ENCODE measurements at places on chromosomes 4 and X.

DNA sequence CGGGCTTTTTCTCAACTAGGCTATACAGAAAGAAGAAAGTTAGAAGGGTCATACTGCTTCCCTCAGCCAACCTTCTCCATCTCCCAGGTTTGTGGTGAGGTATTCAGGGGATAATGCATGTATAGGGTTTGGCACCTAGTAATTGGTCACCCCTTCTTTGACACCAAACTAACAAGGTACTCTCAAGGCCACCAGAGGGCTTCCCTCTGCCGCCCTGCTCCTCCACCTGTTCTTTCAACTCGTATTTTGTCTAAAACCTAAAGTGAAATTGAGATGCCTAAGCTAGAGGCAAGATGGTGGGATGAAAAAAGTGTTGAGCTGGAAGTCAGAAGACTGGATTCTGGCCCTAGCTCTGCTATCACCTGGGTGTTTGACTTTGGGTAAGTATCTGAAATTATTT, 22.0 kb downstream of the CT47C1 start:
- no peak for DNase-seq

- DNase-seq: no peak
Observed at GRCh38 chrX:109684136-109684535, 48.9 kb downstream of the ACSL4 start.

DNA sequence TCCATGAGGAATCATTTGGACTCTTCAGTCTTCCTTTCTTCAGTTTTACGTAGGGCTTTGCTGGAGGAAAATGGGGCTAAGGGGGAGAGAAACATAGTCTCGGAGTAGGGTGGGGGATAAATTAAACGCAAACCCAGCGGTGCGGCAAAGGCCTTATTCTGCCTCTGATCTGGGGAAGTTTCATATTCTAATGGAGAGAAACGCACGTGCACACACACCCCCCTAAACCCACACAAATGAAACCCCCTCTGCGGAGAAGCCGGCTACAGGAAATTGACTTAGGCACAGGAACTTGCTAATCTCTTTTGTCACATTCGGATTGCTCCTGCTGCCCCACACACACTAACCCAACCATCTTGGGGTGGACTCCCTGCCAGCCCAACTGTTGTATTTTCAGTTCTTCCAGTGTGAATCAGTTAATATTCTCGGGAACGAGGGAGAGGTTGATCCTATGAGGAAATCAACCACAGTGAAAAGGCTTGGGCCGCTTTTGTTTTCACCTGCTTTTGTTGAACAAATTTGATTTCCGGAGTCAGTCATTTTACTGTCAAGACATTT, at the start of gene RHOH:
Gene RHOH, plus strand, starts transcription at position 308 of the 558 bp plus-strand sequence. CDS start 46,356 bp downstream, outside the sequence.
- peak; percentile 51 for DNase-seq

GRCh38 chr4:100362366-100362765, 155.5 kb downstream of the EMCN start:
- no peak for DNase-seq

- DNase-seq: no peak
Observed at GRCh38 chr4:1367936-1368289, 20.9 kb downstream of the UVSSA start.

DNA sequence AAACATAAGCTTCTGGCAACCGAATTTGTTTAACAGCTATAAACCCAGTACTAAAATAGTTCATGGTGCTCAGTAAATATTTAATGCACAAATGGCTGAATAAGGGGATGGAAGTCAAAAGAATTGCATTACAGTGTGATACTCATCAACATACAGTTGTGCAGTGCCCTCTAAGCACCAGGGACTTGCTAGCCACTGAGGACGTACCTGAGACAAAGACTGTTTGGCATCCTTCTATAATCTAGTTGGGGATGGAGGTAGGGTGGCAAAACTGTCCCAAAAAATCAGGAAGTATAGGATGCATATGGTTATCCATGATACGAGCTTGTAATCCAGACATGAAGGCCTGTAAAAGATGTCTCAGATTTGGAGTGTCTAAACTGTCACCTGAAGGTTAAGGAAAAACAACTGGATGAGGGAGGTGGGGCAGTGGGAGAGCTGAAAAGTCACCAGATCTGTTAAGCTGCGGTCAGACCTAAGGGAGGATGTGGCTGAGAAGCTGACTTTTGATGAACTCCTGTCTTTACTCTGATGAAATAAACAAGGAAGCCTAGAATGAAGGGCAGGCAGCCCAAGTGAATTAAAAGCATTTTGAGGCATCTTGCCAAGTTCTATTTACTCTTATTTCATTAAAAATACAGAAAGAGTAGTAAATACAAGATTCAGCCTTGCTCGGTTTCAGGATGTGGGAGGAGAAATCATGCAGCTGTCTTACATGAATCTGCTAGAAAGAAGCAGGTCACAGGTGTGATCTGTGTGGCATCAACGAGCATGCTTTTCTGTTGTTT, 12.0 kb upstream of the CD38 start:
- DNase-seq: no peak

DNA sequence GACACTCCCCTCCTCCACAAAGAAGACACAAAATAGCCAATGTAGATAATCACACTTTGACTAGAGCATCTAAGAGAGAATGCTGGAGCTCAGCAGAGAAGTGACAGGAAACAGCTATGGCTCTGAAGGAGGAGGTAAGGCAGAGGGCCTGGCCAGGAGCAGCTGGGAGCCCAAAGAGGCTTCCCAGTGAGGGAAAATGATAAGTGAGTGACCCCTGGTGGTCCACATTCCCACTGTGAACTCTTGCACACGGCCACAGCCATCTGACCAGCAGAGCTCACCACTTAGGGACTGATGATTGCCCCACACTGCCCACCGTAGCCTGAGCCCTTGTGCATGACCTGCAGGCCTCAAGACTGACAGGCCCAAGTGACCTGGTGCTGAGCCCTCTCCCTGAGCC, 162.7 kb upstream of the GALNTL6 start:
- no peak for DNase-seq

GRCh38 chrX:135974279-135974856, 580 bp upstream of the MMGT1 start:
- peak; percentile 61 for DNase-seq

DNA sequence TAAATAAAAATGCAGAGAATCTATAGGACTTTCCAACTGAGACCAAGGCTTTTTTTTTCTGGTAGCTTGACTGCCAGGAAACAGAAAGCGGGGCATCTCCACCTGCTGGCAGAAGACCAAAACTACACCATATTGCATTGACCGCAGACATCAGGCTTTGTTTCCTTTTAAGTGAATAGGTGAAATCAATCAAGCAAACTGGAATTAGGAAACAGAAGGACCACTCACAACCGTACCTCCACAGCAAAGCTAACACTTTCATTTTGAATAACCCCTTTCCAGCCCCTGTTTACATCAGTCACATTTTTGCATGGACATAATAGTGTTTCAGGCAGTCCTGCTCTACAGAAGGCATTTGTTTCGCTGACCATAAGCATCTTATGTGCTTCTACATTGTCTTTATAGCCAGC, 218.2 kb downstream of the IDS start:
- DNase-seq: peak; percentile 5

DNA sequence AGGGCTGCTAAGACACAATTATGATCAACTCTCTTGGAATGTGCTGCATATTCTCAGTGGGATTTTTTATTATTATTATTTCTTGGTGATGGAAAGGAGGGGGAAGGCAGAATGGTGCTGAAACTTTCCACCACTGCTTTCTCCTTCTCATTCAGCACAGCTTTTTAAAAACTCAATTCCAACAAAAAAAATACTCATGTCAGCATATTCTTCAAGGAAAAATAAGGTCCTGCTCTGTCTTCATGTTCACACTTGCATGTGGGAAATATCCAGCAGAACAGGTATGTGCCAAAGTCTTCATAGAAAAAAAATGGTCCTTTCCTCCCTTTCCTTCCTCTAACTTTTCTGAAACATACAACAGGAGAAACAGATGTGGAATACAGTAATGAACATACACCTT, 144.0 kb upstream of the ADAMTS3 start:
- no peak for DNase-seq

DNA sequence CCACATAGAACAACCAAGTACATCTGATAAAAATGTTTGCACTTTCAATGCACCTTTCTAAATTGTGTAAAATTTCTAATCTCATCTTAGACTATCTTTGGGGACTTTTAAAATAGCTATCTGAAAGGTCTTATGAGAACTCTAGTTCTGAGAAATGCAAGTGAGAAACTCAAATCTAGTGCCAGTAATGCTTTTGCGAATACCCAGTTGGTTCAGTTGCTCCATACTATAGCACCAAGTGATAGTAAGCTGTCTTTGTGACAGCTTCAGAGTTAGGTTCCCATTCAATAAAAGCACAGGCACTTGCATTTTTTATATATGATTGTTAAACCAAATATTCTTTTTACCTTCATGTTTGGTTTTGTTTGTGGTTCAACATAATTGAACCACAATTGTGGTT, 4.5 kb upstream of the ITM2A start:
- DNase-seq: no peak

DNA sequence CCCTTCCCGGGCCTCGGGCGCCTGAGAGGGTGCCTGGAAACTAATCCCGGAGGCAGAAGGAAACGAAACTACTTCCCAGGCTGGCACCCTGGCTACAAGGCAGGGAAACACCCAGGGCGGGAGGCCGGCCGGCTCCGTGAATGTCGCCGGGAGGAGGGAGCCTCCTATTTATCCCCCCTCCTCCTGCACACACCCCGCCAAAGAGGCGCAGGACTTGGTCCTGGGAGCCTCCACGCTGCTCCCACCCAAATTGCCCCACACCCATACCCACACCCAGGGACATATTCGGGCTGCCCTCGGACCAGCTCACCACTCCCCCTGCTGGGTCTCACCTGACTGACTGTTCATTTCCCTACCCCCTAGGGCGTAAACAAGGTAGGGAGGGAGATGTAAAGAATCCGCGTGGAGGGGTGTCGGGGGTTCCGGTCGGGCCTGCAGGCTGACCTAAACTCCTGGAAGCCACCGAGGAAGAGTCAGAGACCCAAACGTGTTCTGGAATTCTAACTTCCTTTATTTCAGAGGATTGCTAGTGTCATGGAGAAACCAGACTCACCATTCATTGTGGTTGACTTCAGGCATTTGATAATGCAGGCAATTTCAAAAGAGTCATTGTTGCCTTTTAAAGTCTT, at the start of gene BTC:
Gene BTC, minus strand, starts transcription at position 142 of the 629 bp plus-strand sequence. CDS start 198 bp downstream, outside the sequence.
- DNase-seq: no peak

GRCh38 chr4:108037884-108038283, 48.2 kb downstream of the HADH start:
- no peak for DNase-seq

DNA sequence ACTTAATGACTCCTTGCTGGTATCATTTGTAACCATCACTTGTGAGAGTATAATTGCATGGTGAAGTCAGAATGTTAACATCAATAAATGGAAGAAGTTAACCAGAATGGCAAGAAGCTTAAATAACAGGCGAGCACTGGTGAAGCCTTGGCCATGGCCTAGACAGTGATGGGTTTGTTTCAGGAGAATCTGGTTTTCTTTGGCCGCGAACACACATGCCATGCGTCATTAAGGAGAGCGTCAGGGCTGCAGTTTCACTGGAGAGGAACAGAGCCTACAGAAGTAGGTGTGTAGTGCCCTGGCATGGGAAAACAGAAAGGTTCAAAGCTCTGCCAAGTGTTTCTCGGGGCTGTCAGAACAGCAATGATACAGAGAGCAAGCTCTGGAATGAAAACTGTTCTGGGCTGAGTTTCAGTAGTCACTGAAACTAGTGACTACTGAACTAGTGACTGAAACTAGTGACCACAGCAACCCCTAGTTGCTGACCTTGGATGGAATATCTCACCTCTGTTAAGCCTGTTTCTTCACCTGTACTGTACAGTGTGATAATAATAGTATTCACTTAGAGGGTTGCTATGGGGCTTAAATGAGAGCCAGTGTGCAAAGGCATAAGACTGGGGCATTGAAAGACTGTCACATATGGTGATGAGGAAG, 93.8 kb downstream of the C4orf51 start:
- no peak for DNase-seq

DNA sequence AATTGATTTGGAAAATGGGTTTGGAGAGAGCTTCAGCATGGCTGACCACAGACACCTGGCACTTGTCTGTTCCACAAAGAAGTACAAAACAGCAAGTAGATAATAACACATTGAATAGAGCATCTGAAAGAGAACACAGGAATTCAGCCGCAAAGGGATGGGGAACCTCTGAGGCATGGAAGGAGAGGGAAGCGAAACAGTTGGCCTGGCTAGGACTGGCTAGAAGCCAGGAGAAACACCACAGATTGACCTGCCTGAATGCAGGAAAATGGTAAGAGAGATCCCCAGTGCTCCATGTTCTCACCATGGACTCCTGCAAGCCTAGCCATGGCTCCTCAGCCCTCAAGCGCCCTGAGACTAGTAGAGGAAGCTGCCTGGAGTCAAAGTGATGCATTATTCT, 169.7 kb upstream of the SH3RF1 start:
- no peak for DNase-seq

GRCh38 chr4:52554612-52555355, 104.3 kb downstream of the USP46 start:
- DNase-seq: no peak

GRCh38 chr4:76600447-76600846, 165.4 kb downstream of the SHROOM3 start:
- no peak for DNase-seq

GRCh38 chr4:23660865-23661264, 229.0 kb downstream of the PPARGC1A start:
- no peak for DNase-seq

- no peak for DNase-seq
Observed at GRCh38 chr4:19293781-19294180, 957.9 kb upstream of the SLIT2 start.

- no peak for DNase-seq
Observed at GRCh38 chr4:124060261-124060918, 652.1 kb downstream of the ANKRD50 start.

DNA sequence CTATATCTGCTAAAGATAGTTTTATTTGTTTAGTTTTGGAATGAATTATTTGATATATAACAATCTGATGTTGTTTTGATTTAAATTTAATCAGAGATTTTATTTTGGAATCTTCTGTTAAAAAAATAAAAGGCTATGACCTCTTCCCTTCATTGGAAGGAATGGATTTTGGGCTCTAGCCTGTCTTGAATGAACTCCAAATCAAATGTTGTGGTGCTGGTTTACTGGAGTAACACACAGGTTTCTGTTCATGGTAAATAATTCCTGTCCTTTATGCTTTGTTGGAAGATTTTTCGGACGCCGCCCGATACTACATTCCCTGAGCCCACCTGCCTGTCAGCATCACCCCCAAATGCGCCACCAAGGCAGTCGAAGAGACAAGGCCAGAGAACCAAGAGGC, 291.1 kb downstream of the ARHGAP10 start:
- DNase-seq: no peak

- DNase-seq: no peak
Observed at GRCh38 chrX:5307416-5307815, 921.3 kb downstream of the NLGN4X start.

DNA sequence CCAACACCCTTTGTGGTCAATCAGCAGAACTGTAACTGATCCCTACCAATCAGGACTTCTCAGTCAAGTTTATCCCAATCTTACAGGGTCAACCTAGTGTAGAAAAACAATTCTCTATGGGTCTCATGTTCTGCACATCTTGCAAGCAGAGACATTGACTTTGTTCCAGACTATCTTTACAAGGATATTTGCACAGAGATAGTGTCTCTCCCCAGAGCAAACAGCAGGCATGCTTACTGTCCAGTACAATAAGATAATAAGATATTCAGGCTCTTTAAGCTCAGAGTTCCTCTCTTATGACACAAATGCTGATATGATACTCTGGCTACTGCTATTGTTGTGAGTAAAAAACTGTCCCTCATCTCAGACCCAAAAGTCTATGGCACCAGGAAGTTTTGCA, 53.2 kb downstream of the ACSL4 start:
- DNase-seq: no peak
